ENCODE measurements at places on chromosomes 16 and 17.

DNA sequence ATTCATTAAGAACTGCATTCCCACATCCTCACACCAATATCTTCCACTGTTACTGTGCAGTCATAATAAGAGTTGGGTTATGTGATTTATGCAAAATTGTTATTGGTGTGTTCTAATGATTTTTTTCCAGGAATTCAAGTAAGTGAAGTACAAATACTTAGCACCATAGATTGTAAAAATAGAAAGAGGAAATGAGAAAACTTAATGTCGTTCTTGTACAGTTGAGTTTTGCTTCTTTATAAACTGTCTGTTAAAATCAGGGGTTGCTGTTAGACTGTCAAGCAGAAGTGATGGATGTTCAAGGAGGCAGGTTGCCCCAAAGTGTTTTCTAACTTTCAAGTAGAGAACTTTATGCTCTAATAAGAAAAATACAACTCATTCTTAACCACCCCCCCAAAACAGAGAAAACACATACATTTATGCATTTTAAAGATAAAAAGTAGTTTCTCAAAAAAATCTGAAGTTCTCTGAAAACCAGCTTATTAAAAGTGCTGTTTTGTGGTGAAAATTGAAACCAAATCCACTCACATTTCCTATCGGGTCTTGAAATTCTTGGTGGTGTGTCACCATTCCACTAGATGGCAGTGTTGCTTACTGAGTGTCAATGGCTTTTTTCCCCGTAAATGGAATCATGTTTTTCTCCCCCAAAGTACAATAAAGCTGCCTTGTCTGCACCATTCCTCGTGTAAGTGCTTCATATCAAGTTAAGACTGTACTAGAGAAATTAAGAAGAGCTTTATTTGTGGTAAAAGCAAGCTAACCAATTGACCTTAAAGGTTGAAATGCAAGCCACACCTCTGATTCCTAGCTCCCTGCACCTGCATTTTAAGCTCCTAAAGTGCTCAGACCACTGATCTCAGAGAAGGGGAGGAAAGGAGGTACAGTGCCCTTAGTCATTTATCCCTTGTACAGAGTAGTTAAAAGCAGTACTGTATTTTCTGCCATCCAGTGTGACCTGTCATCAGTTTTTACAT lies 4.7 kb upstream of the IGSF6 start:
- DNase-seq, result peak; percentile 9

DNA sequence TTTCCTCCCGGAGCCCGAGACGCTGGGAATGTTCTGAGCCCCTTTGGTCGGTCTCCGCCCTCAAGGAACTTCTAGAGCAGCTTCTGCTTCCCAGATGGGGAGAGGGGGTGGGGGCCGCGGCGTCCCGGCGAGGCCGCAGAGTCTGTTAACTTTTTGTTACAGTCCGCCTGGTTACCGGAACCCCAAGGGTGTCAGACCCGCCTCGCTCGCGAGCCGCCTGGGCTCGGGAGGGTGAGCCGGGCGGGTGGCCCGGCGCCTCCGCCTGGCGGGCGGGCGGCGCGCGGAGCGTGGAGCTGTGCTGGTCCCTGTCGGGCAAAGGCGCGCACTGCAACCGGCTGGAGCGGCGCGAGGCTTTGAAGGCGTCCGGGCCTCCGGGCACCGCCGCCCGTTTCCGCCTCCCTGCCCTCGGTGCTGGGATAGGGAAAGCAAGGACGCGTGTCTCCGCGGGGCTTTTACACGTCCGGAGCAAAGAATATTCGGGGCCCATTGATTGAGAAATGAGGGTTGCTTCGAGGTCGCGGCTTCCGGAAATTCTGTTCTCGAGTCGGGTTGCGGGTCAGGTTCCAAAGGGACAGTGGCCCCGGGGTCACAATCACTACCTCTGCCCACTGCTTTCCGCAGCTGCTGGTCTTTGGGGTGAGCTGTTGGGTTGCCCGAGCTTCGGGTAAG lies 1.7 kb downstream of the HS3ST3B1 start:
- DNase-seq, result peak; percentile 63

- no peak for DNase-seq
These were observed 71.8 kb downstream of the ABHD15 start for GRCh38 chr17:29495011-29495410.

DNA sequence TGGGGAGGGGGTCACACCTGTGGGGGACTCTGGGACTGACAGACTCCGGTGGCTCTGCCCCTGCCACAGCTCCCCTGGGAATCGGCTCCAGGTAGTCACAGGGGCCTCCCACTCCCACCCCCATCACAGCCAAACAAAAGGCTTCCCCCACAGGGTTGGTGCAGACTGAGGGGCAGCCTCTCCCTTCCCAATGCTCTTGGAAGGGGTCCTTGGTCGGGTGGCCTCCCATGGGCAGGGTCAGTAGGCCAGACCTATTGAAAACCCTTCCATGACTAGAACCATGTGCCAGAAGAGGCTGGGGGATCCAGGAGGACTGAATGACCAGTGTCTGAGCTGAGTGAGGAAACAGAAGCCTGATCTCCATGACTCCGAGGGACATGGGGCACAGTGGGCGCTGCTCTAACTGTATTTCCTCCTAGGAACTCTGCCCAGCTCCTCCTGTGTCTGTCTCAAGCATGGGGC lies 28.6 kb downstream of the TK2 start:
- no peak for DNase-seq

DNA sequence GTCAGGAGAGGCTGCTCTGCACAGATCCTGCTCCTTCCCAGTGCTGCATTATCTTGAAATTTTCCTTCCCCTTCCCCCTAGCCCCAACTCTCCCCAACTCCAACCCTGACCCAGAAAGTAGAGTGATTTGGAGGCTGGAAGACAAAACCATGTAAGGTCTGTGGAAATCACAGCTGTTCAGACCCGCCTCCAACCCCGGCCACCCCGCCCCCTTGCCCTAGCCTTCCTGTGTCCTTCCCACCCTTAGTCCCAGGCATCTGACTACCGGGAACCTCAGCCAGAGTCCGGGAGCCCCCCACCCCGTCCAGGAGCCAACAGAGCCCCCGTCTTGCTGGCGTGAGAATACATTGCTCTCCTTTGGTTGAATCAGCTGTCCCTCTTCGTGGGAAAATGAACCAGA lies at the start of gene AOC3:
Gene AOC3 (plus strand): TSS at position 246 of the 400 bp plus-strand sequence. CDS start 145 bp downstream, at position 391.
- DNase-seq, result no peak

- no peak for DNase-seq
These were observed 9.8 kb upstream of the SOST start for GRCh38 chr17:43768382-43768781.

DNA sequence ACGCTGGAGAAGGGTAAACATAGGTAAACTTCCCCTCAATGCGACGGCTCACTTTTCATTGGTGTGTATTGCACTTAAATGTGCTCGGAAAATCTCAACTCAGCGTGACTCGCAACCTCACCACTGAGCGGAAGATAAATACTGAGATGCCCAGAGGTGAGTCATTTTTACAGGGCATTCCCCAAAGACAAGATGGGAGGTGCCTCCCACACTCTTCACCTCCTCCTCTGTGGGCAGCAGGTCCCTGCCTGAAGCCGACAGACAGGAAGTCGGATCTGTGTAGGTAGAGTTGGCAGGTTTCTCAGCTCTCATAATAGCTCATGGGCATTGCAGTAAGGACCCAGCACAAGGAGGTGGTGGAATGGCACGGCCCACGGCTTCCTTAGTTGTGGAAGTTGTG lies 274.6 kb upstream of the HSBP1 start:
- DNase-seq, result no peak

GRCh38 chr16:68792465-68793324 lies 50.6 kb upstream of the TANGO6 start:
- DNase-seq, result no peak

- no peak for DNase-seq
These were observed 109.4 kb upstream of the GSE1 start for GRCh38 chr16:85503679-85504231.

DNA sequence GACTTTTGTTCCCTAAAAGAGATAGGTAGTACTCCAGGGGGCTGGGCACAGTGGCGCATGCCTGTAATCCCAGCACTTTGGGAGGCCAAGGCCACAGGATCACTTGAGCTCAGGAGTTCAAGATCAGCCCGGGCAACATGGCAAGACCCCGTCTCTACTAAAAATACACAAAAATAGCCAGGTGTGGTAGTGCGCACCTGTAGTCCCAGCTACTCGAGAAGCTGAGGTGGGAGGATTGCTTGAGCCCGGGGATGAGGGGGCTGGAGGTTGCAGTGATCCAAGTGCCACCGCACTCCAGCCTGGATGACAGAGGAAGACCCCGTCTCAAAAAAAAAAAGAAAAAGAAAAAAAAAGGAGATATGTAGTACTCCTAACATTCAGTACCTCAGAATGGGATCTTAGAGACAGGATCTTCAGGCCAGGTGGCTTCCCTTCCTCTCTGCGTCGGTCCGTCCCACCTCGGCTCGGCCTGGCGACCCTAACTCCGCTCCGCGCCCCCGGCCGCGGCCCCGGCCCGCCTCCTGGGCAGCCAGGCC lies 89.6 kb downstream of the CDC27 start:
- DNase-seq, result no peak
